ENCODE measurements at places on chromosomes 2 and 18.

- no peaks in the 10 kb centered on the region for H3K4me1 ChIP-seq
- H3K4me3 ChIP-seq = no peak overlapping the region
- no peak overlapping the region for H3K27ac ChIP-seq
- peaks cover 4% of the 10 kb centered on the region for H3K27me3 ChIP-seq
- H3K36me3 ChIP-seq = no peaks in the 10 kb centered on the region
- no peak for DNase-seq
Measured at GRCh38 chr18:78679031-78679430, 300.6 kb upstream of the SALL3 start.

- no peaks in the 10 kb centered on the region for H3K27me3 ChIP-seq
- H3K4me3 ChIP-seq = no peak overlapping the region
- H3K4me1 ChIP-seq = peaks cover 9% of the 10 kb centered on the region
- H3K36me3 ChIP-seq = no peaks in the 10 kb centered on the region
- H3K27ac ChIP-seq = no peak overlapping the region
- DNase-seq = no peak
Measured at GRCh38 chr2:194015751-194016150, 1641.3 kb upstream of the SLC39A10 start.

DNA sequence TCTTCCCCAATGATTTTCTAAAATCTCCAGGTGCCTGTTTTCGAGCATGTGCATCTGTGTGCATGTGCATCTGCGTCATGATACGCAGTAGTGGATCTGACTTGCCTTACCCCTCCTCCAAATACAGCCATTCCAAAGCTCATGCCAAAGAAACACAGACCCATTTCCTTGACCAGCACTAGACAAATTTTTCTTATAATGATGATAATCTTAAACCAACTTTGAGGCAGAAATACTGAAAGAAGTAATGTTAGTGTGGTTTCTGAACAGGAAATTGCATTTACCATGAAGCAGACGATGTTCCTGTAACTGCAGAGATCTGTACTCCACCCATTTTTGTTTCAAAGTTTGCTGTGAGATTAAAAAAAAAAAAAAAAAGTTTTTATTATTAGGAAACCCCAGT, 25.6 kb downstream of the CYTIP start:
- no peak for DNase-seq
- no peak overlapping the region for H3K27ac ChIP-seq
- H3K4me1 ChIP-seq = no peaks in the 10 kb centered on the region
- no peaks in the 10 kb centered on the region for H3K27me3 ChIP-seq
- H3K36me3 ChIP-seq = no peaks in the 10 kb centered on the region

- no peak overlapping the region for H3K4me3 ChIP-seq
- no peak for DNase-seq
- H3K27ac ChIP-seq = no peak overlapping the region
- no peaks in the 10 kb centered on the region for H3K27me3 ChIP-seq
Measured at GRCh38 chr2:25063876-25064660, 22.2 kb downstream of the EFR3B start.
